AG08396 (cell line): ENCODE measurements at places on chromosomes 5 and 9.

DNA sequence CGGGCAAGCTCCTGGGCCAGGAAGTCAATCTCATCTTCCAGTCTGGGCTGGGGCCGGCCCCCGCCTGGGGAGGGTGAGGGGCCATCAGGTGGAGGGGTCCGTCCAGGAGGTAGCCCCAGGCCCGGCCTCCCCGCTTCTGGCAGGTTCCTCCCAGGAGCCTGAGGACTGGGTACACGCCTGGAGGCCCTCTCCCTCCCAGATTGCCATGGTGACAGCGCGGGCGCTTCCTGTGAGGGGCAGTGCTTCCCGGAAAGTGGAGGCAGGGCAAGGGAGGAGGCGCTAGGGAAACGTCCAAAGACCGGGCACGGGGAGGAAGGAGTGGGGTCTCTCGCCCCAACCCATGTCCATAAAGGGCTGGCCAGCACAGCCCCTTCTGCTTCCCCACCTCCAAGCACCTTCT is 4.9 kb downstream of the NPDC1 start:
- DNase-seq, result no peak

GRCh38 chr5:81525690-81526089 is 131.8 kb upstream of the ACOT12 start:
- peak; percentile 2 for DNase-seq

- DNase-seq, result no peak
Measured at GRCh38 chr5:79486116-79486515, 27.8 kb downstream of the HOMER1 start.

DNA sequence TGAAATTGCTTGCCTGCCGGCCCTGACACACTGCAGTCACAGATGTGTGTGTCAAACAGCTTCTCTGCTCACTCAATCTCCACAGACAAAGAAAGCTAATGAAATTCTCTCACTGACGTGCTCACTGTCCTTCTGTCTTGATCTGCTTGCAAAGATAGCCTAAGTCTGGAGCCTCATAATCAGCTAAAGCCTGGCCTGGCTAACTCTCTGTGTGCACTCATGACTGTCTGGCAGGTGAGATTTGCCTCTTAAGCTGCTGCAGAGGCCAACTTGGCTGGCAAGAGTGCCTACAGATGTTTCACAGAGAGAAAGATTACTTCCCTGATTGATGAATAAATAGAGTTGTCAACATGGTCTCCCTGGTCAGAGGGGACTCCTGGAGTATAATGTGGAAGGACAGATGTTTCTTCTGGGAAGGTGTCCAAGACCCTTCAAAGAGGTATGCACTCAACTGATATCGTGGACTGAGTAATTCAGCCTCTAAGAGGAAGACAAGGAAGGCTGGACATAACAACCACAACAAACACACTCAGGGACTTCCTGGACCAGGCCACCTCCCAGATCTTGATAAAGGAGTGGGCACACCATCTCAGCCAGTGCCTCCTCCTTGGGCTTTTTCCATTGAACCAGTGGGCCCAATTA is 362.0 kb downstream of the SPOCK1 start:
- no peak for DNase-seq

GRCh38 chr9:131190191-131190590 is 64.8 kb downstream of the NUP214 start:
- no peak for DNase-seq

DNA sequence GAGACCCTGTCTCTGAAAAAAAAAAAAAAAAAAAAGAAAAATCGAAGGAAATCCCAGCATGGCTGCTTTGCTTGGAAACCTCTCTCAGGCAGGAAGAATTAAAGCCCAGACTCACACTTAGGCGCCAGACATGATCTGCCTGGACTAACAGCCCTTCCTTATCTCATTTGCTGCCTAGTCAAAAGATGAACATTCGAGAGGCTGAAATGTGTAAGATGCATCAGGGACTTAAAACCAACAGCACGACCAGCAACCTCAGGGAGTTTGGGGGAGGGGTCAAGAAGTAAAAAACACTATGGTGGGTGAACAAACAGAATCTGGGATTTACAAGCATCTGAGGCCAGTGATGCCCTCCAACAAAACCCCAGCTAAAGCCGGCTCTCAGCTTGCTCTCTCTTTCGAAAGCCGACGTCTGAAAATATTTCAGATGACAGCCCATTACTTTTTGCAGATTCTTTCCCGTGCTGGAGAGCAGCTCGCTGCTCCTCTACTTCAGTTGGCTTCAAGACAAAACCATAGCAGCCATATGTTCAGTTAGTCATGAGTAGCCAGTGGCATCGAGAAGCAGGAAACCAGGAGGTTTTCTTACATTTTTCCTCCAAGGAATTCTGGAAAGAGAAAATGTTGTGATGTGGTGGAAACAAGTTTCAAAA is 249.9 kb downstream of the MARCHF11 start:
- DNase-seq, result peak; percentile 75

DNA sequence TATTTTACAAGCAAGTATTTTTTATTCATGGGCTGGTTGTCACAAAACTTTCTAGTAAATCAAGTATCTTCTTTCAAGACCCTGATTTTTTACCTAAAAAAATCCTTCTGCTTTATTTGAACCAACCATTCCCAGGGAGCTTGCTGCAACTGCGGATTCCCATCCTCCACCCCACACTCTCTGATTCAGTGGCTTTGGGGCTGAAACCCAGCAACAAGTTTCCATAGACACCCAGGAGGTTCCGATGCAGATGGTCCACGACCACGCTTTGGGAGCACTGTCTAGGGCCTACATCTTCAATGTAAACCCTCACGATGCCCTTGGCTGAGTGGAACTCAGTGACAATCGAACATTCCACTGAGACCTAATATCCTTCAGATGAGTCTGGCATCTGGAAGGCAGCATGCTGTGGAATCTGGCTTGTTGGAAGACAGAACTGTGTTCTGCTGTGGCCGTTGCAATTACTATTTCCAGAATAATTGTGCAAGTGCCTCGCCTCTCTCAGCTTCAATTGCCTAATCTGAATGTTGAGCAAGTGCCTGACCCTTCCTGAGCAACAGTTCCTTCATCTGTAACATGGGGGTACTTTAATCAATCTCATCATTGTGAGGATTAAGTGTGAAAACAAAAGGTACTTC is 105.1 kb downstream of the INSYN2B start:
- DNase-seq, result no peak

DNA sequence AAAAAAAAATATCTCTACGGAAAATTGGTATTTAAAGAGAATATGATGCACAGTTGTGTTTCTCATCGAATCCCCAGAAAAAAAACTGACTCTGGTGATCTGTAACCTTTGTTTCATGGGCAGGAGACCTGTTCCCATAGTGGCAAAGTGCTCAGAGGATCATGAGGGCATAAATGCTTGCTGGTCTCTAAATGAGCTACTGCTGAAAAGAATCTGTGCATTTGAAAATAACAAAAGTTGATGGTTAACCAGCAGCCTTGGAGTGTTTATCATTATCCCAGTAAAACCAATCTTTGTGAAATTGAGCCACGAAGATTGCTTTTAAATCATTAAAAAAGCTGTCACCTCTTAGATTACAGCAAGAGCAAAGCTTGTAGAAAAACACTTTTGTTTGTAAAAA is 775.4 kb downstream of the MTRR start:
- no peak for DNase-seq

GRCh38 chr5:66629446-66629845 is 33.3 kb downstream of the MAST4 start:
- DNase-seq, result no peak

- DNase-seq, result peak; percentile 57
Measured at GRCh38 chr5:142888469-142889085, 118.4 kb downstream of the ARHGAP26 start.

GRCh38 chr9:127938298-127938690 is 640 bp upstream of the DPM2 start:
- DNase-seq, result no peak

- DNase-seq, result no peak
Measured at GRCh38 chr5:108387758-108388157, 5.9 kb upstream of the FBXL17 start.

GRCh38 chr9:88998503-88998902 is 7.2 kb downstream of the S1PR3 start:
- no peak for DNase-seq

DNA sequence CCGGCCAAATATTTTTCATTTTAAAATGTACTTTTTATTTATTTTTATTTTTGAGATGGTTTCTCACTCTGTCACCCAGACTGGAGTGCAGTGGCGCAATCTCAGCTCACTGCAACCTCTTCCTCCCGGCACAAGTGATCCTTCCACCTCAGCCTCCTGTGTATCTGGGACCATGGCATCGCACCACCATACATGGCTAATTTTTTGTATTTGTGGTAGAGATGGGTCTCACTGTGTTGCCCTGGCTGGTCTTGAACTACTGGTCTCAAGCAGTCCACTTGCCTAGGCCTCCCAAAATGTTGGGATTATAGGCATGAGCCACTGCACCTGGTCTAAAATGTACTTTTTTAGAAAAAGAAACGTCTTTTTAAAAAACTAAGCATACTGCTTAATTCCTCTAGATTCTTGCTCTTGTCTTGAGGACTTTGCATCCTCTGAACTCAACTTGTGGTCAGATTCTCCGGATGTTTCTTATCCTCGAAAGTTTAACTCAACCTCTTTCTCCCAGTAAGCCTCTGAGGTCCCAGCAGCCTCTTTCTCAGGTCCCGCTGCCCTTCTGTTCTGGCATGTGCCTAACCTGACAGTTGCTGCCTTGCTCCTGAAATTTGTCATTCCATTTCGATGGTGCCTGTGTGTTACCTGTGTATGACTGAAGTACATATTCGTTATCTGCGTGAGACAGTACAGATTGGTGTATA is 63.0 kb downstream of the TRIO start:
- no peak for DNase-seq

DNA sequence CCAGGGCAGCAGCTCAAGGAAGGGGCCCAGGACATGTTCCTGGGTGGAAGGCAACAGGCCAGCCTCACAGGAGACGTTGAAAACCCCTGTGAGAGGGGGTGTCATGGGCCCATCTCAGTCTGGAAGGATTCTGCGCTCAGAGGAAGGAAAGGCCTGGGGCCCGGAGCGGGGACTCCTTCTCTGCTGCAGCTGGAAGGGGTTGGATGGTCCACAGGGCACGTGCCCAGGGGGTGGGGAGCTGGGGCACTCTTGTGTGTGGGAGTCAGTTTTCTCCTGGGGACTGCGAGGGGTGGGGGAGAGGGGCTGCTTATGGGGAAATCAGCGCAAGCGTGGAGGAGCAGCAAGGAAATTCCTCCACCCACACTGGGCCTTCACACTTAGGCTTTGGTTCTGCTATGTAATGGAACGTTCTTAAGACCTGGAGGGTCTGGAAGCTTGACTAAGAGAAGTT is 2.9 kb upstream of the LPCAT1 start:
- DNase-seq, result no peak

DNA sequence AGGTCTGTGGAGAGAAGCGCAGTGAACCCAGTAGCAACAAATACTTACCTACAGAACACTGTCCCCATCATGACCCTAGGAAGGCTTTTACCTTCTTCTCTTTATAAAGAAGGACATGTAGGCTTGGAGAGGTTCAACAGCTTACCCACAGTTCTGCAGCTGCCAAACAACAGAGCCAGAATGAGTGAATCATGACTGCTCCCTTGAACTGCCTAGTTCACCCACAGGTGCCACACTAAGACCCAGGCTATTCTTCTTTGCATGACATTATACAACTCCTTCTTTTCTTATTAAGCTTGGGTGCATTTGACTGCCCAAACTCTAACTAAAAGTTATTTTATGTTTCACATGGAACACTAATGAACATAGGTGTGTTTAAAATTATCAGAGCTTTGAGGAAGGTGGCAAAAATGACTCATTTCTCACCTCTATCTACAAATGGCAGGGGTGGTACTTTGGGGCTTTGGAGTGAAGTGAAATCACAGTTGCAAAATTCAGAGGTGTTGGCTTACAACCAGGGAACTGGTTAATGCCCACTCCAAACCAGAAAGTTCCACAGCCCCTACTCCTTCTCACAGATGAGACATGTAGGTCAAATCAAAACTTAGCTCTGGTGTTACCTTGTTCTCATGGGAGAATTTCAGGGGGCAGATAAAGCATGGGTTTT is 201.6 kb downstream of the SEMA6A start:
- DNase-seq, result no peak

- DNase-seq, result no peak
Measured at GRCh38 chr5:145295236-145295835, 539.8 kb downstream of the PRELID2 start.

DNA sequence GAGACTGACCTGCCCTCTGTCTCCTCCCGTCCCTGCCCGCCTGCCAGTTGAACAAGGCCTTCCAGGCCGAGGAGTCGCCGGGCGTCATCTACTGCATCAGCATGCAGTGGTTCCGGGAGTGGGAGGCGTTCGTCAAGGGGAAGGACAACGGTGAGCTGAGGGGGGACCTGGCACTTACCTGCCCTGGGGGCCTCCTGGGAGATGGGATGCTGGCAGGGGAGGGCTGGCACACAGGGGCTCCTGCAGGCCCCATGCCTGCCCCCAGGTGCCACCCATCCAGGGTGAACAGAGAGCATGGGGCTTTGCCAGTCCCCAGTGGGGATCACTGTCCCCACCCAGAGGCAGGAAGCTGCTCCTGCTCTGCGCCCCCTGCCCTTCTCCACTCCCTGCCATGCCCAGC is 43.0 kb downstream of the USP20 start:
- DNase-seq, result no peak

- no peak for DNase-seq
Measured at GRCh38 chr5:128772356-128772755, 192.9 kb upstream of the SLC27A6 start.

- DNase-seq, result peak; percentile 43
Measured at GRCh38 chr5:95283761-95284571, 928 bp downstream of the MCTP1 start.

GRCh38 chr5:55873234-55873633 is 22.1 kb downstream of the IL31RA start:
- DNase-seq, result no peak

DNA sequence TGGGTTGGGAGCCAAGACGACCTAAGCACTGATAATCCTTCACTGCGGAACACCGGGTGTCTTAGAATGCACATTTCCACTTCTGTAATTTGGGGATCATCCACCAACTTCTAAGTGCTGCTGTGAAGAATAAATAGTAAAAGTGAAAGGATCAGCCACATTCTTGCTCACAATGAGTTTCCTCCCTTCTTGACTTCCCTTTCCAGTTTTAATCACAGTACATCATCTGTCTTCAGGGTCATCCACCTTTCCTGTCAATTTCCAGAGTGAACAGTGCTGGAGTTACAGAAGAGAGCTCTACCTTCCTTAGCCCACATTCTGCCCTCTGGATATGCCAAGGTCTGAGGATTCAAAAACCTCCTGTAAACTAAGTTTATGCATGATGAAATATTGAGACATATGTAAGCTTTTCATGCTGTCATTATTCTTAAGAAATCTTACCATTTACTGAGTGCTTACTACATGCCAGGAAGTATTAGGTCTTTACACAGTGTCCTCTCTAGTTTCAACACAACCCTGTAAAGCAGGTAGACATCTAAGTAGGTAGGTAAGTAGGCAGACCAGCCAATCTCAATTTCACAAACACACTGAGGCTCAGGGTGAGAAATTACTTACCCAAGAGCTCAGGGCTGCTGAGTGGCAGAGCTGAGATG is 105.2 kb downstream of the CDK5RAP2 start:
- DNase-seq, result no peak

GRCh38 chr5:3010301-3010952 is 258.9 kb upstream of the IRX2 start:
- DNase-seq, result no peak

GRCh38 chr5:74288448-74289108 is 351.9 kb downstream of the ENC1 start:
- DNase-seq, result no peak

GRCh38 chr5:93273176-93273575 is 307.8 kb downstream of the NR2F1-AS1 start:
- DNase-seq, result peak; percentile 55

- DNase-seq, result no peak
Measured at GRCh38 chr9:129380961-129381401, 202.9 kb upstream of the IER5L start.

- peak; percentile 12 for DNase-seq
Measured at GRCh38 chr5:86968301-86968753, 299.4 kb upstream of the RASA1 start.
